ENCODE measurements at places on chromosomes 11 and 22.
A peak's percentile ranks its signal among the peaks of the same experiment; 100 is the strongest.

- DNase-seq, result peak; percentile 24
Observed at GRCh38 chr11:10490398-10491241, 35.6 kb downstream of the AMPD3 start.

DNA sequence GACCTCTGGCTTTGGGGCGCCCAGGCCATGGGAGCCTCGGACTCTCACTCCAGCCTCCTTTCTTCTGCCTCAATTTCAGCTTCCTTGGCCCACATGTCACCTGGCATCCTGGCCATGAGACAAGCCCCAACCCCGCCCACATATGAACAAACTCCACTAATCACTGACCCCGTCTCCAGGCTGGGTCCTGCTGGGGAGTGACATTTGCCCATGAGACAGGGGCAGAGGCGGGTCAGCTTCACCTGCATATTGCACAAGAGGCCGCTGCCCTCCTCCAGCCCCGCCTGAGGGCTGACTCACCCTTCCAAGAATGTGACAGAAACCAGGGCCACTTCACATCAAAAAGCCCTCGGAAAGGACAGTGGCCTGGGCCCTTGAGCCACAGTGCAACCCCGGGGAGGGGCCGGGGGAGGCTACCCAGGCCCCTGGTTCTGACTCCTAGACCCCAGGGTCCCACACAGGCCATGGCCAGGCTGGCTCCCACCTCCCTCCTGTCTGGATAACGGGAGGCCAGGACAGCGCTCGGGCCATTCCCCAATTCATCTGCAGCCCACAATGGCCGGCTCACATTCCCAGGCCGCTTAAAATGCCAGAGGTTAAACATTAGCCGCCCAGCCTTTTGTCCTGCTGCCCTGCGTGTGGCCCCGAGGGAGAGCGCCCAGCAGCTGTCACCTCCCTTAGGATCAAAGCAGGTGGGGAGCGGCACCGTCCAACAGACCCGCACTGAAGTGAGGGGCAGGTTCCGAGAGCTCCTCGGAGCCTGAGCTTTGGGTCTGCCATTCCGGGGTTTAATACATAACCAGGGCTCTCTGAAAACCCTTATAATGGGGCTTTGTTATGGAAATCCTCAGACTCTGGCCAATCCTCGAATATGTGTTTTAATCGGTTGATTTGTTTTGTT, 42.3 kb downstream of the TRMU start:
- DNase-seq, result no peak

- no peak for DNase-seq
Observed at GRCh38 chr11:102780491-102780918, at the start of gene MMP10. Gene MMP10 (minus strand): TSS chr11:102780628. CDS start chr11:102780591, 37 bp downstream.

GRCh38 chr11:19769820-19770219, 57.2 kb downstream of the NAV2 start:
- DNase-seq, result no peak

GRCh38 chr11:14857621-14858020, 34.4 kb downstream of the CYP2R1 start:
- no peak for DNase-seq

- no peak for DNase-seq
Observed at GRCh38 chr11:130645164-130645842, 196.9 kb downstream of the ADAMTS15 start.

DNA sequence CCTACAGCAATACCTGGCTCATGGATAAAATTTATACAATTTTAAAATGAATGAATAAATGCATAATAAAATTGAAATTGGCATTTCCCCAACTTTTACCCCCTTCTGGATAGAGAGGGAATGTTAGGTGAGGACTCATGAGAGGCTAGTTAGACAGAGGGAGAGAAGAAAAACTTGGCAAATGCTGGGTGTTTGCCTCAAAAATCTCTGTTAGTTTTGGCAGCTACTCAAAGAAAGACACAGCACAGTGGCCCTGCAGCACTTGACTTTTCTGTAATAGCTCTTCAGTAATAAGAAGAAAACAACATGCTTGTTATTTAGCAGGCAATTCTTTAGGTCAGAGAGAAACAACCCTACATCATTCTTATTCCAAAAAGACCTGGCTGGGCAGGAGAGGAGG, 20.7 kb upstream of the IZUMO1R start:
- DNase-seq, result no peak

GRCh38 chr11:131810541-131810940, 440.1 kb downstream of the NTM start:
- no peak for DNase-seq

- no peak for DNase-seq
Observed at GRCh38 chr11:117837070-117837776, 12.7 kb upstream of the FXYD2 start.

GRCh38 chr22:24051568-24051967, 40.5 kb downstream of the CABIN1 start:
- no peak for DNase-seq

GRCh38 chr11:94873916-94874540, 99.3 kb downstream of the CWC15 start:
- no peak for DNase-seq

DNA sequence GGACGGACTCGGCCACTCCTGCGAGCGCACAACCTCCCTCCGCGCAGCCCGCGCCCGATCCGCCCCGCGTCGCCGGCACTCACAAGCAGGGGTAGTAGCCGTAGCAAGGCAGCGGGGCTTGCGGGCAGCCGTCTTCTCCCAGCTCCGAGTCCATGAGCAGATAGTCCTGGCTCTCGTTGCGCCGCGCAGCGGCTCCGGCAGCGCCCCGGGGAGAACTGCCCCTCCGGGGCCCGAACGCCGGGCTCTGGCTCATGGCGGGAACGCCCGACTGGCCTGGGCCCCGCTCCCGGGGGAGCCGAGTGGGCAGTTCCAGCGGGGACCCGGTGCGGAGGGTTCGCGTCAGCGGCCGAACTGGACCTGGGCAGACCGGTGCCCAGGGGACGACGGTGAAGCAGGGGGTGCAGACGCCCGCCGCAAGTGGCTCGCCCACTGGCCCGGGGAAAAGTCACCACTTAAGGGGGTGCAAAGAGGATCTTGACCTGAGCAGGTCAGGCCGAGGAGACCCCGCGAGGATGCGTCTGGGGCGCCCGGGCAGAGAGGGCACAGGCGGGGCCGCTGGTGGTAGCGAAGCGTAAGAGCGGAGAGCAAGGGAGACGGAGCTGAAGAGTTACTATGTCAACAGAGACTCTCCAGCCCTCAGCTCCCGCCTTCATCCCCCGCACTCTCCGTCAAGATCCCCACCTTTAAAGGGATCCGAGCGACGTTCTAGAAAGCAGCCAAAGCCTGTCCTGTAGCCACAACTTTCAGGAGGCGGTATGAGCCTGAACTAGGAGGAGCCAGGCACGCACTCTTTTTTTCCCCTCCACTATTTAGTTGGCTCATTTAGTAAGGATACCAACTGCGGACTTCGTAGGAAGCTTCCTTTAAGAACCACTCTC, at the start of gene TRPC6:
Gene TRPC6 (minus strand): TSS at position 757 of the 878 bp plus-strand sequence. CDS start 504 bp downstream, at position 253.
- no peak for DNase-seq

- DNase-seq, result no peak
Observed at GRCh38 chr11:111089759-111090158, 155.8 kb upstream of the POU2AF2 start.

DNA sequence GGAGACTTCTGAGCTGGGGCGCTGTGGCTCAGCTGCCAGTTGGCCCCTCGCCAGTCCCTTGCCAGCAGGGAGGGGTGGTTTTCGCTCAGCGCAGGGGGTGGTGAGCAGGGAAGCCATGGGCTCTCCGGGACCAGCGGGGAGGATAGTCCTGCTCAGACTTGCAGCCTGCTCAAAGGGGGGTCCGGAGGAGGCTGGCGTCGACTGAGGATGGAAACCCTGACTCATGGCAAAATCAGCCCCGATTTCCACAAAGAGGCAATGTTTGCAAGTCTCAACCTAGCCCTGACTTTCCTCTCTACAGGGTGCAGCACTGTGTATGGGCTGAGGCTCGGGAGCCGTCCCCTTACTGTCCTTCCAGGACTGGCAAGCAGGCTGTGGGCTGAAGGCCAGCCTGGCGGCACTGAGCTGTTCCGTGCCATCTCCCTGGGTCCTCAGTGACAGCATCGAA, 35.1 kb downstream of the FBLN1 start:
- DNase-seq, result no peak

GRCh38 chr11:93747122-93747521, 5.7 kb downstream of the C11orf54 start:
- DNase-seq, result no peak

GRCh38 chr11:12377106-12377823, at the start of gene PARVA:
Gene PARVA (plus strand): TSS chr11:12377571. CDS start chr11:12377648, 77 bp downstream.
- DNase-seq, result peak; percentile 60
